ENCODE measurements at places on chromosomes 1 and 21.

DNA sequence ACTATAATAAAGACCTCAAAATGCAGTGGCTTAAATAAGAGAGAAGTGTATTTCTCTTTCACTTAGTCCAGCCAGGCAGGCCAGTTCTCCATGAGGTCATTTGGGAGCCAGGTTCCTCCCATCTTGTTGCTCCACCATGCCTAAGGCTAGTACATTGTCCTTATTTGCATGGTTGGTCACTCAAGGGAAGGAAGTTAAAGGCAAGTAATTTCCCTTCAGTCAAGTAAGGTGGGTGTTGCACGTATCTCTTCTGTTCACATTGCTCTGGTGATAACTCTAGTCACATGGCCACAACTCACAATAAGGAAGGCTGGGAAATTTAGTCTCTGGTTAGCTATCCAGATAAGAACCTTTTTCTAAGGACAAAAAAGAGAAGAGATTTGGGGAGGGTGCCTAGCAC lies 27.2 kb upstream of the TADA1 start:
- no peak for DNase-seq

- DNase-seq = no peak
These were observed 38.0 kb downstream of the LDLRAD2 start for GRCh38 chr1:21849909-21850576.

DNA sequence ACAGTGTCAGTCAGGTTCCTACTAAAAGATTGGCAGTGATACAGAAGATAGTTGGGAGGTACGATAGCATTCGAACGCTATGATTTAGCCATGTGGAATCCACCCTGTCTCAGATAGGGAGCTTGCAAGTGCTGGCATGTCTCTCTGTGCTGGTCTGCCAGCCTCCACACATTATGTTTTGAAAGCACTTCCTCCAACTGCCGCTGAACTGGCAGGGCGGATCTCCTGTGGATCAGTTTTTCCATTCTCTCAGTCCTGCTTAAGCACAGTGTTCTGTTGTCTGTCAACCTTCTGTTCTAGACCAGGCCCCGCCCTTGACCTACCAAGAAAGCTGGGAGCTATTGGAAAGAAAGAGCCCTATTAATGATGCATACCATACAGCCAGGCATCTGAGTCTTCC lies 65.5 kb upstream of the PALMD start:
- DNase-seq = no peak

DNA sequence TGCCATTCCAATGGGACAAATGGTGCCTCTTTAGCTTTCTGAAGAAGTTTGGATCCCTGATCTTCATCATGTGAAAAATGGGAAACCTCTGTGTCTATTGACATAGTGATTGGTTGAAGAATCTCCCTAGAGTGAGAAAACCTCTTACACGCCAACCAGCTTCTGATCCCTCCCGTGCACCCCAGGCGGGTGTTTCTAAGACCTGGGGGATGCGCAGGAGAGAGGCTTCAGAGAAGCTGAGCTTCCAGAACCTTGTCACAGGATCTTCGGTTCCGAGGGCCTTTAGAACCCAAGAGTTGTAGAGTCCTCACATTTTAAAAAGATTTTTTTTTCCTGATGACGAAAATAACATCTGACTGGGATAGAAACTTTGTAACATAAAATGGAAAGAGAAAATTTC lies 11.3 kb downstream of the PODN start:
- no peak for DNase-seq

GRCh38 chr1:67952071-67952470 lies 98.4 kb downstream of the DIRAS3 start:
- no peak for DNase-seq

Data from right kidney (tissue), 9 donors.